T-helper 2 cell treated with Interferon-gamma antibody and Interleukin-4, amounts not matched to agents 5 μg/mL and 100 μg/mL, for 36 hours (primary cell): ENCODE measurements at places on chromosomes 1 and 21.

GRCh38 chr1:246435421-246436041, 71.5 kb downstream of the SMYD3 start:
- no peak for DNase-seq

- no peak for DNase-seq
These were observed 16.9 kb upstream of the MTF2 start for GRCh38 chr1:93061895-93062792.

DNA sequence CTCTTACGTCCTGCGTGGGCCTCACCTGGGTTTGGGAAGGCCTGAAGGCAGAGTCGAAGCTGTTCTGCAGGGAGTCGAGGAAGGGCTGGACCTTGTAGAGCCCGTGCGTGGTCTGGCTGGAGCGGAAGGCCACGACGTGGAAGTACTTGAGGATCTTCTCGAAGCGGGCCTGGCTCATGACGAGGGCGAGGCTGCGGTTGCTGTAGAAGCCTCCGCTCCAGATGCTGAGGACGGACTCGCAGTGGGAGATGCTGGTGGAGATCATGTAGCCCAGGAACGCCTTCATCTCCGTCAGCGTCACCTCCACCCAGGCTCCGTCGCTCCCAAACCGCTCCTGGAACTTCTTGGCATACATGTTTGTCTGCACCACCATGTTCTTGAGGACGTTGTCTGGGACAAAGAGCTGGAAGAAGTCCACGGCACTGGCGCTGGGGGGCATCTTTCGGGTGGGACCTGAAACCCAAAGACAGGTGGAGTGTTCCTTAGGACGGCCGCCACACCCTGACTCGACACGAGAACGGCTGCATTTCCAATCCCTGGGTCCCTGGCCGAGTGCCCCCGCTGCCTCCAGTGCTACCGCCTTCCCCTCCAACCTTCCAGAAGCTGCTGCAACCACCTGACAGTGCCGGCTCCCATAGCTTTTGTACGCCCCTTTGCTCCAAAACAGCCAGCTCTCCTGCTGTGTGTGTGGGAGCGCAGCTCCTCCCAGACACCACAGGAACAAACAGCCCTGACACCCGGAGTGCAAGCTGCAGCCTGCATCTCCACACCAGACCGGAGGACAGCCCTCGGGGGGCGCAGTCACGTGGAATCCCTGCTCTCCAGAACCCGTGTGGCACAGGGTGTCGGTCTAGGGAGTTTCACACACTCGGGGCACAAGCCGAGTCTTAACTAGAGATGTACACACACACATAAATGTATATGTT, 69.0 kb downstream of the PGBD5 start:
- no peak for DNase-seq

GRCh38 chr21:42125571-42126544, 54.7 kb downstream of the UMODL1 start:
- DNase-seq, result no peak

DNA sequence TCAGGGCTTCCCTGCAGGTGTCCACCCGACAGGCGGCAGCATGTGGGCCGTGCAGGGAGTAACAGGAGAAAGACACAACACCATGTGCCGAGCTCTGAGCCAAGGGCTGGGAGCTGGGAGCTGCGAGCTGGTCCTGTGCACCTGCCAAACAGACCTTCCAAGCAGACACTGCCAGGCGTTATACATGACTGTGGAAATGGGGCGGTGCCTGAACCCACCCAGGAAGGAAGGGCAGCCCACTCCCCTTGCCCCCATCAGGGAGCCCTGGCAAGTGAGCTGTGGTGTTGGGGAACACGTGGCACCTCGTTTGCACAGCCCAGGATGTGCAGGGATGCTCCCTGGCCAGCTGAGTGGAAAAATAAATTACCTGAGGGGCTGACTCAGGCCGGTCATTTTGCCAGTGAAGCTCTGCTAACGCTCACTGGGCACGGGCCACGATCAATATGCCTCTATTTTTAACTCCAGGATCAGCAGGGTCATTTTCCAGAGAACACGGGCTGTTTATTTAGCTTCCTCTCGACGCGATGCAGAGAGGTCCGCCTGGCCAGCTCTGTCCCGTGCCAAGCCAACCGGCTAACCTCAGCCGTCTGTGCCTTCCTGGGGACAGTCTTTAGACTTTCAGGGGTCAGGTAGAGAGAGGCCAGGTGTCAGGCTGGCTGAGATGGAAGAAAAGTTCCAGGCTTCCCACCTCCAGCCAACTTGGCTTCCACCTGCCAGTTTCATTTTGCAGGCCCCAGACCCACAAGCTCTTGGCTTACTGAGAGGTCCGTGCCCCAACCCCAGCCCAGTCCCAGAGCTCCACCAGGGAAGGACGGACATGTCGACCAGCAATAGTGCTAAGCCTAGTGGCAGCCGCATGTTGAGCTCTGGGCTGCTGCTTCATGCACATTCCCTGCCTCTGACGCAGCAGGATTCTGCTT, 196.7 kb upstream of the VAMP3 start:
- DNase-seq, result no peak

GRCh38 chr1:193185901-193186731, at the start of gene B3GALT2:
Gene B3GALT2 (minus strand): TSS chr1:193186613. CDS start chr1:193181562, 5,051 bp downstream.
- no peak for DNase-seq

GRCh38 chr1:110148961-110149360, 1.3 kb upstream of the SLC6A17 start:
- no peak for DNase-seq

DNA sequence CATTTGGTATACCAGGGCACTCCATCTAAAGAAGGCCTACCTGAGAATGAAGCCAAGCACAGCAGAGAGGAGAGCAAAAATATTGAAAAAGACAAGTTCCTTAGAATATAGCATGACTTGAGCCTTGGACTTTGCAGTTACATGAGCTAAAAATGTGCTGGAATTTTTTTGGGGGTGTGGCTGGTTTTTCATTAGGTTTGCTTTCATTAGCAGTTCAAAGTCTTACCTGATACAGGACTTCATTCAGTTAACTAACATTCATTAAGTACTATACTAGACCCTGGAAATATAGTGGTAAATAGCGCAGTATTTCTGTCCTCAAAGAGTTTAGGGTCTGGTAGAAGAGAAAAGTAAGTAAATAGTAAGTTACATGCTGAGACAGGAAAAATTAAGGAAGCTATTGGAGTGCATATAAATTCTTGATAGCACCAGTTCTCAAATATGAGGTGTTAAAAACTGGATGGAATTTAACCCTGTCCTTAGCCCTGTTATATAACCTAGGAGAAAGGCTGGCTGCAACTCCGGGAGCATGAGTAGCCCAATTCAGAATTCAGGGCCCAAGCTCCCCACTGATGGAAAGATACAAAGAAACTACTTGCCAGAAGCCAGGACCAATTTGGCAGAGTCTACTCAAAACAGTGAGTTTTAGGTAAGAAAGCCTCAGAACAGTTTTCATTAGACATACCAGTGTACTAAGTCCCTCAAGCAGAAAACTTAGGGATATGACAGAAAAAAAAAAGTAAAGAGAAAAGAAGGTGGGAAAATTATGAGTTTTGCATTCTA, 3.1 kb upstream of the DOCK7 start:
- DNase-seq, result no peak

DNA sequence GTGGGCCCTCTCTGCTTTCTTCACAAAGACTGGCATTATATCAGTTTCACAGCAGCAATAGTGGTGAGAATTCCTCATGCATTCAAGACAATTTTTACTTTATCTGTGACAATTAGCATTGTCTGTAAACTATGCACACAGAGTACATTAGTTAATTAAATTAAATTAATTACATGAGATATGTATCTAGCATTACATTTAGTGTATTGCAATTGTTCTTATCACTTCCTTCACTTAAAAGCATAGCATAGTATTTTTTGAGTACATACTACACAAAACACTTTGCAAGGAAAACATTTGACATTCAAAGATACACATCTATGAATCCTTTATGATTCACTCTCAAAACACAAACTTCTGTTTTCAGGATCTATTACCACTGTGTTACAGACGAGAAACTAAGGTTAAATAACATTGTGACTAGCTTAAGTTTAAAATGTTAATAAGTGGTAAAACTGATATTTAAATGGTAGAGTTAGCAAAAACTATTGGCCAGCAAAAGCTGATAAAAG, 1542.6 kb downstream of the PLA2G4A start:
- no peak for DNase-seq
